ENCODE measurements at places on chromosomes 2 and 18.

DNA sequence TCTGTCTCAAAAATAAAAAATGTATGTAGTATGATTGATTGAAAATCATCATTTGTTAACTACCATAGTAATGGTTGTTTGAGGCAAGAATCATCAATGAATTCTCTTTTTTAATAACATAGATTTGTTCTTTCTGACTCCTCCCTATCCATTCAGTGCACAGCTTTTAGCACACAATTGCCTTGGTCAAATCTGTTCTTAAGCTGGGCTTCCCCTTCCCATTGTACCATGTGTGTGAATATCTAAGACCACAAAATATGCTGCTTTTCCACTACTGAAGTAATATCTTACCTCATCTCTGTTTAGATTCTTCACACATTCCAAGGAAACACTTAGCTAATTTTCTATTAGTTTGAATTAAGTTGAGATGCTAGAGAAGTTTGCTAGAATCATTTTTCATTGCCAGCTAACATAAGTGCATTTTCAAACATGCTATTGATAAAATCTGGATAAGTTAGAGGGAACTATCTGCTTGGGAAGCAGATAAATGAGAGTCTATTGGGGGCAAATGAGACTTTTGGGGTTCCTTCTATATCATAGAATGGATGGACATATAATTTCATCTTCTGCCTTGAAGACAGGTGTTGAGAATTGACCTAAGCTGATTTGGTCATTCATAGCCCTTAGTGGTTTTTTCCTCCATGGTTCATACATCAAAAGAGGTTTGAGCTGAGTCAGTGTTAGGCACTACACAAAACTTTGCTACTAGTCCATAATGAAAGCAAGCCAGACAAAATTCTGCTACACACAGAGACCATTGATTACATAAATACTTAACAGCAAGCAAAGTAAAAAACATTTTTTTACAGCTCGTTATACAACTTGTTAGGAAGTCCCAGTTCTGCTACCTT is 231.9 kb downstream of the PLCL1 start:
- DNase-seq, result no peak

- no peak for DNase-seq
Observed at GRCh38 chr2:108444941-108445840, 3.8 kb upstream of the GCC2 start.

- no peak for DNase-seq
Observed at GRCh38 chr2:178271629-178272333, 77.5 kb downstream of the OSBPL6 start.

GRCh38 chr2:235234736-235235135 is 259.1 kb upstream of the AGAP1 start:
- DNase-seq, result no peak

GRCh38 chr2:12334412-12334966 is 382.2 kb upstream of the TRIB2 start:
- no peak for DNase-seq

DNA sequence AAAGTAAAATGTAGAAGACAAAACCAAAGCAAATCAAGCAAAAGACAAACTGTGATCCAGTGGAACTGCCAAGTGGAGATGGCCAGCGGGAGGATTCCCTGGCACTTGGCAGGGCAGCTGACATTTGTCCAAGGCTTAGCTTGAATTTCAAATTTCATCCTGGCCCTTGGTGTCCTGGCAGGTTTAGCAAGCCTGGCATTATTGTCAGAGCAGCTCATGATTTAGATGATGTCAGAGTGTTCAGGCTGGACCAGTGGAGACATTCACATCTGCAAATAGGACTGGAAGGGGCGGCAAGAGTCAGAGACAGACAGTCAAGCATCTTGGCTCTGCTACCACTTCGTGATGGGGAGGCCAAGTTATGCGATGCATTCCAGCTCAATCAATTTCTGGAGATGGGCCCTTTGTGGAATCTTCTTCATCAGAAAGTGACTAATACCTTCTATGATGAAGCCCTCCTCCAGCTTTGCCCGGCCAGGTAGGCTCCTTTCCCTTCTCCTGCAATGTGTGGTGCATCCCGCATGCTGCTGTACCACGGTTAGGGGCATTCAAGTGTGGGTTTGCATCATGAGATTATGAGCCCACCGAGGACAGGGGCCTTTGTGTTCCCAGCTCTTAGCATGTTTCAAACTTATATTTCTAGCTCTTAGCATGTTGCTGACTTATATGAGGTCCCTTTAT is 199.7 kb downstream of the ANKRD30B start:
- no peak for DNase-seq

GRCh38 chr2:147718831-147719230 is 126.0 kb upstream of the ACVR2A start:
- no peak for DNase-seq

DNA sequence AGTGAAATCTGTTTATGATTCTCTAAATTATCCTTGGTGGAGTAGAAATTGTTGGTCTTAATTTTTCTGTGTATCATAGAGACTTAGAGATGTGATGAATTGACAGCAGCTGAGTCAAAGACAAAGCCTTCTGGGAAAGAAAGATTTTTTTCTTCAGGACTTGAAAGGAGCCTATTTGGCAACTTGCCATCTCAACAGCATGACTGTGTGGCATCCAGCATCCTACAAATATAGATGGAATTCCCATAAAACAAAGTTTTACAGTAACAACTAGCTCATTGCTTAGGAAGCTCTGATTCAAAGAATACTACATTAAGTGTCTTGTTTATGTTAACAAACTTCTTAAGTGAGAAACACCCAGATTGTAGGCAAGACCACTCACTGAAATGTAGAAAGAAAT is 79.2 kb upstream of the SETBP1 start:
- DNase-seq, result no peak

DNA sequence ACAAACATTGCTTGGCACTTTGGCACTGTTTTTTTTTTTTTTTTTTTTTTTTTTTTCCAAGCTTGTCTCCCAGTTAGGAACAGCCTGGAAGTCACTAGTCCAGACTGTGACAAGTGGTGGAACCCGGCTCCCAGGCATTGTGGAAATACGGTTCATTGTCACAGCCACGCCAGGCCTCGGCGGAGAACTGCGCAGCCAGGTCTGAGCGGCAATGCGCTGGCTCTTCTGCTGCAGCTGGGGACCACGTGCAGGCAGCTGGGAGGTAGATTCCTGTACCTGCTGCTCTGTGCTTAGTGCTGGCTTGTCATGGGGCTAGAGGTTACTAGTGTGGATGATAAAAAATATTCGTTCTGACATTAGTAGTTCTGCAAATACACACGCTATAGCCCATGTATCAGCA is 5.0 kb downstream of the NTSR2 start:
- no peak for DNase-seq

DNA sequence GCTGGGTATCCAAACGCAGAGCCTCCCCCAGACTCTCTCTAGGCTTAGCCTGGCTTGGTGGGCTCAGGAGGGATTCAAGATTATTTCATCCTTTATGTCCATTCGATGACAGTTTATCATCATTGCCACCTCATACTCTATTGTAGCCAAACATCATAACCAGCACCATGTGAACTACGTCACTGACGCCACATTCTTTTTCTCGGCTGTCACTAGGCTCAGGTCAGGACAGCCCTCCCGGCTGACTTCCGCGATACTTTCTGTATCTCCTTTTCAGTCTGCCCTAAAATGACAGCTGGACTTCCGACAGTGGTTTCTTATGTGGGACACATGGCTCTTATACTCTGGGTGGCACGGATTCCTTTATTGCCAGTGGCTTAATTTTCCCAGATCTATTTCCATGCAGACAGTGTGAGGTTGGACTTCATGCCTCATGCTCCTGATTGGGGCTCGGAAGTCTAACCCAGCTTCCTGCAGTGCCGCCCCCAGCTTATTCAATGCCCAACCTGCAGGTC is 39.8 kb upstream of the SMIM21 start:
- no peak for DNase-seq

DNA sequence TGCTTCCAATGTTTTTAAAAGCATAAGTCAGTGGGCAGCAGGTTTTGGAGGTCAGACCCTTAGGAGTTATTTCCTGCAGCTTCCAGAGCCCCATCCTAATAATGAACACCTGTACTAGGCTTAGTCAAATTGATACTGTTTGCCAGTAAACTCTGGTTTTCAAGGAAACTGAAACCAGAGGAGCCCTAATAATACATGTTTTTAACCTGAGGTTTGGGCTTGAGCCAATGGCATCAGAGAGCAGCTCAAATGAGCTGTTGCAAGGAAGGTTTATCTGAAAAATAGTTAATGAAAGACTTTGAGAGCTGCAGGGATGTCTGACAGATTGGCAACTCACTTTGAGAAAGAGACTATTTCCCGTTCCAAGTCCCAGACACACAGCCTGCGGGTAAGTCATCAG is 54.6 kb downstream of the DCC start:
- DNase-seq, result no peak

DNA sequence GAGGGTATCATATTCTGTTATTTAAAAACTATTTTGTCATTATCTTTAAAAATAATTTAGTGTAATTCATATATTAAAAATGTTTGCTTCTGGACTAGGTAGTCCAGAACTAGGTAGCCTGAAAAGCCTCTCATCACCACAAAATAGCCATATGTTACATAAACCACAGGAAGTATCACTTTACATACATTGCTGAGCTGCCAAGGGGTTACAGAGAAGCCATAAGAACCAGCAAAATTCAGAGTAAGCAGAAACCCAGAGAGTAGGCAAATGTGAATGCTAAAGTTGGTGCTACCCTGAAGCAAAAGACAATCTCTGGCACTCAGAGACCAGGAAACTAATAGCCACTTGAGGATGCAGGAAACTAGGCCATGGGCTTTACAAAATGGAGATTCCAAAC is 60.9 kb downstream of the LOXHD1 start:
- DNase-seq, result no peak

DNA sequence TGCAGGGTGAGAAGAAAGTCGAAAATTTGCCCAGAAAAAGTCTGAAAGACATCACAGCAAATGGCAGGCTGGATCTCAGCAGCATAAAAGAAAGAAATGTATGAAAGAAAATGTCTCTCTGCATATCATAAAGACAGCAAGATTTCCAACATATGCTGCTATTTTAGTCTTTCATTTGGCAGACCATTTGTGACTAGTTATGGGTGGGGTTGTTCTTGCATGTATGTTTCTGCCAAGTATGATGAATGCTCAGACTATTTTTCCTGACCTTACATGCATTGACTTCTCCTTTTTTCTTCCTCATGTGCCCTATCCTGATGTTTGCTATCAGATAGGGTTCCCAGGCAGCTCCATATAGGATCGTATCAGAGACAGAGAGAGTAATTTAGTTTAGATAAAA is 58.5 kb upstream of the PARD3B start:
- DNase-seq, result no peak

- no peak for DNase-seq
Observed at GRCh38 chr18:51371929-51372328, 174.4 kb upstream of the MEX3C start.

DNA sequence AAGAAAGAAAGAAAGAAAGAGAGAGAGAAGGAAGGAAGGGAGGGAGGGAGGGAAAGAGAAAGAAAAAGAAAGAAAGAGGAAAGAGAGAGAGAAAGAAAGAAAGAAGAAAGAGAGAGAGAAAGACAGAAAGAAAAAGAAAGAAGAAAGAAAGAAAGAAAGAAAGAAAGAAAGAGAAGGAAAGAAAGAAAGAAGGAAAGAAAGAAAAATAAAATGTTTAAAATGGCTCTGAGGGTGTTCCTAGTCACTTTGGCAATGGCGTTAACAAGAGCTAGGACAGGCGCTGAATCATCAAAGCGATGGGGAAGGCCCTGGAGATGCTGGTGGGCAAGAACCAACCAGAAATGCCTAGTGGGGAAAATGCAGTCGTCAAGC is 77.8 kb upstream of the GPC1 start:
- DNase-seq, result no peak

- no peak for DNase-seq
Observed at GRCh38 chr2:43762286-43762685, 11.6 kb upstream of the DYNC2LI1 start.

DNA sequence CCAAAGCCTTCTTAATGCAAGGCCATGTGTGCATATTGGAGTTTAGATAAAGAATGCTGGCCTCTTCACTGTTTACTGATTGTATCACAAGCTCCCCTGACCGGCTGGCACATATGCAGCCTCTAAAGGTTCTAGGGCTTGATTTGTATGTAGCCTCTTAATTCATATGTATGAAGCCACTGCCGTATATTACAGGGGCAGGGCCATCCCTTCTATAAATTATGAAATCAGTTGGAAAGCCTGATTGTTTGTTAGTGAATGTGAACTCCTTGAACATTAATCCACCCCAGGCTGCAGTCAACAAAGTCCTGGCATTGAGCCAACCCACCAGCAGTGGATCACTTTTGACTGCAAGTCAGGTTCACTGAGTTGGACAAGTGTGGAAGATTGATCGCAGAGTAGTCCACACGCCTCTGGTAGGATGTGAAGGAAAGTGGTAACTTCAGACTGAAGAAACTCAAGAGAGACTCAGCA is 61.6 kb upstream of the PARD3B start:
- no peak for DNase-seq

- no peak for DNase-seq
Observed at GRCh38 chr2:189835855-189836558, 51.8 kb downstream of the PMS1 start.

DNA sequence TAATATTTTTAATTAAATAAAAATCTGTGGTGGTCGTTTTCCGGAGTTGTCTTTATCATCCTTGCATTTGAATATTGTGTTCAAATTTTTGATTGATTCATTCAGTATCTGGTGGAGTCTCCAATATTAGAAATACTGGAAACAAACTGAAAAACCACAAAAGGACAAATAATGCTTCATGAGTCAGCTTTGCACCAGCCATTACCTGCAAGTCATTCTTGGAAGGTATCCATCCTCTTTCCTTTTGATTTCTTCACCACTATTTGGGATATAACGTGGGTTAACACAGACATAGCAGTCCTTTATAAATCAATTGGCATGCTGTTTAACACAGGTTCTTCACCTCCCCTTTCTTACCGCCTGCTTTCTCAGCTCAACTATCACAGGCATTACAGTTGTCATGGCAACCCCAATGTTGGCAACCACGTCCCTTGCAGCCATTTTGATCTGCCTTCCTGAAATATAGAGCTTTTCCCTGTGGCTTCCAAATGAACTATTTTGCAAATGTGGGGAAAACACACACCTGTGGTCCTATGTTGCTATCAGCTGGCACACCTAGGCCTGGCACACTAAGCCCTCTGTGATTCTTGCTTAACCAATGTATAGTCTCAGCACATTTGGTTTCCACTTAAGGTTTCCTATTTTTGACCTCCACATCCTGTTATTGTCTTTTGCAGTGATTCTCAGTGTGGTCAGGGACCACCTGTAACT is 6.5 kb downstream of the CTLA4 start:
- DNase-seq, result no peak

GRCh38 chr2:147441182-147441581 is 403.6 kb upstream of the ACVR2A start:
- no peak for DNase-seq

DNA sequence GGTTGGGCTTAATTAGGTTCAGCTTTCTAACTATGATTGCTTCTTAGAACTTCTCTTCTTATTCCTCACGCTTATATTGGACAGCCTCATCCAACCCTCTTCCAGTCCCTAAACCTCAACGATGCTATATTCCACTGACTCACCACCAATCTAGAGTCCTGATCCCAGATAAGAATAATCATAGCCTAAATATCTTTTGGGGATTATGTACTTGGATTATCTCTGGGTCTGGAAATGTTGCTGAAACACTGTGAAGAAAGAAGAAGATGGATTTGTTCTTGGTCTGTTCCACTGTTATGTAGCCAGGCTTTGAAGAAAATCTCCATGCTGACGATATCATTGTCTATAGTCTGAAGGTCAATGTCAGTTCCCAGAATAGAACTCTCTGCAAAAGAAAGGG is 26.9 kb downstream of the DOK1 start:
- DNase-seq, result no peak

- DNase-seq, result no peak
Observed at GRCh38 chr2:43405829-43406228, 179.4 kb upstream of the ZFP36L2 start.

All from stimulated activated CD8-positive, alpha-beta memory T cell treated with anti-CD3 and anti-CD28 coated beads, Interleukin-4, amount 100 ng/mL, for 48 hours (primary cell).